ENCODE measurements at places on chromosomes 3 and 15.

- no peak overlapping the region for H3K4me3 ChIP-seq
- no peak overlapping the region for H3K27ac ChIP-seq
- no peak for DNase-seq
- no peaks in the 10 kb centered on the region for H3K27me3 ChIP-seq
- no peaks in the 10 kb centered on the region for H3K4me1 ChIP-seq
- no peaks in the 10 kb centered on the region for H3K36me3 ChIP-seq
Measured at GRCh38 chr3:63400246-63400860, 122.2 kb downstream of the SYNPR start.

DNA sequence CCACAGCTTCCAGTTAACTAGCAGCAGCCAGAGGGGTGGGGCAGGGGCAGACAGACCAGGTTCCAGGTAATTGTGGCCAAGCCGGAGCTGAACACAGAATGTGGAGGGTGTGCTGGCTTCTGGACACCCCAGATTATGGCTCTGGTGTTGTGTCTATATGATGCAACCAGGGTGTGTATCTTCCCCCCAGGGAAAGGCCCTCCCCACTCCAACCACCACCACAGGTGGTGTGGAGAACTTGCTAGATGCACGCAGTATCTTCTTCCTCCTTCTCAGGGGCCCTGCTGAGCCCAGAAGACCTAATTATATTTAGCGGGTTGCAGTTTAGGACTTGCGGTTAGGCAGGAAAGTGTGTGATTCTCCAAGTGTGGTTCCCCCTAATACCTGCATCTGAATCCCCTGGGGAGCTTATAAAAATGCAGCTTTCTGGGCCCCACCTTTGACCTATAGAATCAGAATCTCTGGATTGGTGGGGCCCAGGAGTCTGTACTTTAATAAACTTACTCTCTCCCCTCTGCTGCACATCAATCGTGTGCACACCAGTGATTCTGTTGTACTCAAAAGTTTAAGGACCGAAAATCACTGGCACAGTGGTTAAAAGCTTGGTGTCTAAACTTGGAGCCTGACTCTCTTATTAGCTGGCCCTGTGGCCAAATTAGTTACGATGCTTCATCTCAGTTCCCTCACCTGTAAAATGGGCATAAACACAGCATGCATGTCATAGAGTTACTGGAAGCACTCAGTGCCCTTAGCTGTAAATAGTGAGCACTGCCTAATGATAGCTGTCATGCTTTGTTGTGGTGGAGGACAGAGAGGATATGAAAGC lies 379.1 kb upstream of the PROK2 start:
- peak overlapping the region; percentile 77 for H3K27ac ChIP-seq
- peak; percentile 84 for DNase-seq
- H3K4me1 ChIP-seq: peaks cover 18% of the 10 kb centered on the region
- H3K27me3 ChIP-seq: no peaks in the 10 kb centered on the region
- H3K4me3 ChIP-seq: no peak overlapping the region
- H3K36me3 ChIP-seq: no peaks in the 10 kb centered on the region

DNA sequence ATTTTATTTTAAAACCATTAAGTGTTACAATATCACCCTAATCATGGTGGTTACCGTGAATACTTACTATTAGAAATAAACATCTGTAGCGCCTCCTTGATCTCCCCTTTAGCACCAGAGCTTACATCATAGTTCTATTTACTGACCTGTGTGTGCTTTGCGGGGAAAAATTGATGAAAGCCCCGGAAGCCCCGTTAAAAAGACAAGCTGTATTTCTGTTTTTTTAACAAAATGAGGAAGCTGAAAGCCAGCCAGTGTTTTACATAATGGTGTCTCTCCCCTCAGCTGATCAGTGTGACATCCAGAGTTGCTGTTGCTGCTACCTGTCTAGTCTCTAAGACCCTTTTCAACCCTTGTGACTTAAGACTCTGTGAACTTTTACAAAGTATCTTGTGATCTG lies 100.8 kb downstream of the OPA1 start:
- H3K4me1 ChIP-seq: peaks cover 10% of the 10 kb centered on the region
- no peak overlapping the region for H3K4me3 ChIP-seq
- peaks cover 82% of the 10 kb centered on the region for H3K36me3 ChIP-seq
- no peaks in the 10 kb centered on the region for H3K27me3 ChIP-seq
- H3K27ac ChIP-seq: no peak overlapping the region

DNA sequence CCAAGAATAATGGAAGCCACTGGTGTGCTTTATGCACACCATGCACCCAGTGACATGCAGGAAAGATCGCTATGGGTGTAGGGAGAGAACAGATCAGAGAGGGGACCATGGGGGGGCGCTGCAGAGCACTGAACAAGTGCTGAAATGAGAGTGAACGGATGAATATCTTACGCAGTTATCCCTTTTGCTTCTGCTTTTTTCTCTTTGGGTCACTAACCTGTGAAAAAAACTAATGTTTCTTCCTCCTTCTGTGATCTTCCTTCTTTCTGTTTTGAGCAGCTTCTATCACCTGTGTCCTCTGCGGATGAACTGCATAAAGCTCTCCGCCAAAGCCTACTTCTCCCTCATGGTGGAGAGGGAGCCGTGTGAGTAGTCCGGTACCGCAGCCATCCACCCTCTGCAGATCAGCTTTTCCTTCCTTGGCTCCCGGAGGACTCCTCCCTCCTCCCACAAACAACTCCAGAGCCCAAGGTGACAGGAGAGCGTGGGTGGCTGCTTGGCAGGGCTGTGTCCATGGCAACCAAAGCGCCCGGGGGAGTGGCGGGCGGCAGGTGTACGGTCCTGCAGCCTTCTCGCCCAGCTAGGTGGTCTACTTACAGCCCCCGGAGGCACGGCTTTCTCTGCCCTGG lies 106.2 kb downstream of the DGKG start:
- no peaks in the 10 kb centered on the region for H3K36me3 ChIP-seq
- H3K27me3 ChIP-seq: peaks cover 24% of the 10 kb centered on the region
- H3K27ac ChIP-seq: no peak overlapping the region
- peak; percentile 32 for DNase-seq

- peaks cover 15% of the 10 kb centered on the region for H3K4me1 ChIP-seq
- peak; percentile 45 for DNase-seq
- peak overlapping the region; percentile 89 for H3K27ac ChIP-seq
- no peaks in the 10 kb centered on the region for H3K27me3 ChIP-seq
- H3K36me3 ChIP-seq: peaks cover 31% of the 10 kb centered on the region
- peak overlapping the region; percentile 70 for H3K4me3 ChIP-seq
Measured at GRCh38 chr15:58932710-58933280, 684 bp downstream of the SLTM start.

DNA sequence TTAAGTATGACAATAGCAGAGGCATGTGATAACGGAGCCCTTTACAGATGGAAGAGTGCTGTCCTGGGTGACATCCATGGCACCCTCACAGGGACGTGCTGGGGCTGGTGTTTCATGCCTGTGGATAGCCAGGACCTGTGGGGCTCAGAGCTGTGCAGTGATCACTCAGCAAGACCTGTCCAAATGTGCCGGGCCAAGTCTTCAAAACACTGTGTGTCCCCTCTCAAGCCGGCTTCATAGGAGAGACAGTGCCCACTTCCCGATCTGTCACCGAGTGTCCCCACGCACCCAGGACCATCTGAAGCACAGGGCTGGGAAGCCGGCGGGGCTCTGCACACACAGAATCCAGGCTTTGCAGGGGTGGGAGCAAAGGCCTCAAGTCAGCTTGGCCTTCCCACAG lies 217.2 kb upstream of the IGF1R start:
- DNase-seq: no peak
- 0 out of 3 replicates have a peak, but pooled peaks cover 2% of the 10 kb centered on the region for H3K27me3 ChIP-seq
- H3K4me1 ChIP-seq: peaks cover 8% of the 10 kb centered on the region
- no peak overlapping the region for H3K4me3 ChIP-seq
- no peak overlapping the region for H3K27ac ChIP-seq
- H3K36me3 ChIP-seq: no peaks in the 10 kb centered on the region

- H3K36me3 ChIP-seq: no peaks in the 10 kb centered on the region
- peaks cover 7% of the 10 kb centered on the region for H3K4me1 ChIP-seq
- H3K27ac ChIP-seq: no peak overlapping the region
- H3K4me3 ChIP-seq: no peak overlapping the region
Measured at GRCh38 chr3:121752772-121753171, 3.2 kb upstream of the GOLGB1 start.

DNA sequence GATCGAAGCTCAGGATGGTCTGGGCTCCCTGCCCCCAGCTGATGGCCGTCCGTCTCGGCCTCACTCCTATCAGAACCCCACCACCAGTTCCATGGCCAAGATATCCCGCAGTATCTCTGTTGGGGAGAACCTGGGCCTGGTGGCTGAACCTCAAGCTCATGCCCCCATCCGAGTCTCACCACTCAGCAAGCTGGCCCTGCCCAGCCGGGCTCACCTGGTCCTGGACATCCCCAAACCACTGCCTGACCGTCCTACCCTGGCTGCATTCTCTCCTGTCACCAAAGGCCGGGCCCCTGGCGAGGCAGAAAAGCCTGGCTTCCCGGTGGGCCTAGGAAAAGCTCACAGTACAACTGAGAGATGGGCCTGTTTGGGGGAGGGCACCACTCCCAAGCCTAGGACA lies 4.4 kb upstream of the JMJD7 start:
- H3K27me3 ChIP-seq: no peaks in the 10 kb centered on the region
- peaks cover 7% of the 10 kb centered on the region for H3K36me3 ChIP-seq
- H3K27ac ChIP-seq: no peak overlapping the region

- no peak for DNase-seq
- H3K4me1 ChIP-seq: peaks cover 26% of the 10 kb centered on the region
- H3K36me3 ChIP-seq: no peaks in the 10 kb centered on the region
- H3K4me3 ChIP-seq: no peak within 1 kb of the TSS
Measured at GRCh38 chr3:48563382-48563918, at the start of gene UCN2. UCN2 (minus strand) TSS chr3:48563781; CDS start chr3:48563124, 657 bp downstream.

- DNase-seq: no peak
- H3K27me3 ChIP-seq: peaks cover 55% of the 10 kb centered on the region
- no peak overlapping the region for H3K27ac ChIP-seq
- no peaks in the 10 kb centered on the region for H3K36me3 ChIP-seq
- H3K4me3 ChIP-seq: no peak overlapping the region
- H3K4me1 ChIP-seq: no peaks in the 10 kb centered on the region
Measured at GRCh38 chr15:79455361-79455760, 23.2 kb downstream of the MINAR1 start.

- no peaks in the 10 kb centered on the region for H3K4me1 ChIP-seq
- no peaks in the 10 kb centered on the region for H3K36me3 ChIP-seq
- peaks cover 43% of the 10 kb centered on the region for H3K27me3 ChIP-seq
- no peak overlapping the region for H3K27ac ChIP-seq
Measured at GRCh38 chr3:186653984-186654383, 11.8 kb upstream of the HRG start.

GRCh38 chr15:72464251-72464650 lies 9.9 kb upstream of the ARIH1 start:
- H3K27ac ChIP-seq: no peak overlapping the region
- H3K36me3 ChIP-seq: no peaks in the 10 kb centered on the region
- peaks cover 5% of the 10 kb centered on the region for H3K27me3 ChIP-seq
- H3K4me3 ChIP-seq: no peak overlapping the region
- DNase-seq: no peak
- no peaks in the 10 kb centered on the region for H3K4me1 ChIP-seq

DNA sequence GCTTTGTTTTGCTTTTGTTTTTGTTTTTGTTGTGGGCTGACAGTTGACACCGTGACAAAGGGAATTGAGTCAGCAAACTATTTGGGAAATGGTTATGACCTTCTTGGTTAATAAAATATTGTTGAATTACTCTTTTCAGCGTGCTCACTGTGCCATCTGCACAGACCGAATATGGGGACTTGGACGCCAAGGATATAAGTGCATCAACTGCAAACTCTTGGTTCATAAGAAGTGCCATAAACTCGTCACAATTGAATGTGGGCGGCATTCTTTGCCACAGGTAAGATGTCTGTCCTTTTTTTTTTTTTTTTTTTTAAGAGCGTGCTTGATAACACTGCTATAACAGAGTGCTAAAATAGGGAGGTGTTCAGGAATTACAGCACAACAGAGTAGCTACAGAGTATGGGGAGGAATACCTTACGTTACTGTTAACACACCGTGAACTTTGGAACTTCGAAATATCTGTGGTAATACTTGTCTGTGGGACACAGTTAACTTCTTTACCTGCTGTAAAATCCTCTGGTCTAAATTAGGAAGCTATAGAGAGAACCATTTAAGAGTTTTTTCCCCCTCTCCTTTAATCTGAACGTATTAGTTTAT lies 48.2 kb downstream of the PRKCI start:
- H3K27ac ChIP-seq: no peak overlapping the region
- H3K27me3 ChIP-seq: no peaks in the 10 kb centered on the region
- no peak for DNase-seq

GRCh38 chr15:38148471-38148870 lies 104.2 kb upstream of the SPRED1 start:
- H3K36me3 ChIP-seq: no peaks in the 10 kb centered on the region
- no peak overlapping the region for H3K4me3 ChIP-seq
- no peaks in the 10 kb centered on the region for H3K4me1 ChIP-seq

DNA sequence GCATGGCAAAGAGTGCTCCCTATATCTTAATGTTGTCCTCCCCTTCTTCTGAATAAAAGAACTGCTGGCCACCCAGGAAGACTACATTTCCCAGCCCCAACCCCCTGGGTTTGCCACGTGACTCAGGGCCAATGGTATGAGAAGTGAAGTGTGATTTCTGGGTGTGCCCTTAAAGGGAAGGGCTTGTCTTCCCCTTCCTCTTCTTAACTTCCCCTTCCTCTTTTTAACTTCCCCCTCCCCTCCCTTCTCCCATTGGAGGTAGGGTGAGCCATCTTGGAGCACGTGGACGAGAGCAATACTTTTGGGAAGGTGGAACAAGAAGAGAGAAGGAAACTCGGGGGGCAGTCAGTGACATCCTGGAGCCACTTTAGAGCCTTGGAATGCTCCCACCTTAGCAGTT lies 6.8 kb upstream of the KBTBD12 start:
- H3K27me3 ChIP-seq: no peaks in the 10 kb centered on the region
- DNase-seq: peak; percentile 7
- H3K4me1 ChIP-seq: no peaks in the 10 kb centered on the region
- no peaks in the 10 kb centered on the region for H3K36me3 ChIP-seq

DNA sequence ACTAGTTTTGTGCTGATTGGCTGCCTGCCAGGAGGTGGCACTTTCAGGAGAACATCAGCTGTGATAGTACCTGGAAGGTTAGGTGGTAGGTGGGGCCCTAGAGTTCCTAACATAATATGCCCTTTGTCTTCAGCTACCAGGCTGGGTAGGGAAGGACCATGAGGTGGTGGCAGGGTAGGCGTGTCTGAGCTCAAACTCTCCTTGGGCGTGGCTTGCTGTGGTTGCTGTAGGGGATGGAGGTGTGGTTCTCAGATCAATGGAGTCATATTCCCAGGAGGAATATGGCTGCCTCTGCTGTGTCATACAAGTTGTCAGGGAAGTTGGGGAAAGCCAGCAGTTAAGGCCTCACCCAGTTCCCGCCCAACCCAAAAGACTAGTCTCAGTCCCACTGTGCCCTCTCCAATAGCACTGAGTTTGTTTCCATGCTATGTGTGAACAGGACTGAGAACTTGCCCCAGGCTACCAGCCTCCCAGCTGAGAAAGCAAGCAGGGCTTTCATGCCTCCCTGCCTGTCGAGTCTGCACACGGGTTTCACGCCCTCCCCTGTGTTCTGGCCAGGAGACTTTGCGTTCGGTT lies 107.7 kb downstream of the CHCHD4 start:
- H3K4me1 ChIP-seq: no peaks in the 10 kb centered on the region
- DNase-seq: no peak
- H3K27ac ChIP-seq: no peak overlapping the region

DNA sequence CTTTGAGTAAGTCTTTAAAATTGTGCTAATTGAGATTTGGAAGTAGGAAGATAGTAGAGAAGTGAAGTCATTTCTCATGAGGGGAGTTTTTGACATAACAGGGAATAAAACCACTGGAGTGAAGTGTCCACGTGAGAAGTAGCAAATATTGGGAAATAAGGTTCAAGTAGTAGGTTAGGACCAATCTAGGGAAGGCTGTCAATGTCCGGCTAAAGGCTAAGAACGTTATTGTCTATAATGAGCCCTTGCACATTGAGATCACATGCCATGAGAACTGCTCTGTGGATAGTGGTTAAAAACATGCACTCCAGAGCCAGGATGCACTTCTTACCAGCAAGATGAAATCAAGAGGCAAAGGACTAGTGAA lies 459.9 kb upstream of the TPRG1 start:
- no peaks in the 10 kb centered on the region for H3K36me3 ChIP-seq
- H3K27ac ChIP-seq: no peak overlapping the region
